ENCODE measurements at places on chromosomes 6 and 20. TPM values are rescaled to one million over a fixed set of nuclear protein-coding genes. Genes with fewer than 3 reads are reported as not detected.

SLC12A5 gene
- total RNA-seq = 0.50 TPM

SUN5 gene
- total RNA-seq = not detected

MDFI gene
- 3.3 TPM for total RNA-seq

MLN gene
- total RNA-seq = not detected

DCDC2 gene
- not detected for total RNA-seq

RAET1L gene
- not detected for total RNA-seq

NRSN1 gene
- total RNA-seq = not detected

ELMO2 gene
- total RNA-seq = 36.2 TPM

LPA gene
- not detected for total RNA-seq

PEX7 gene
- 18.0 TPM for total RNA-seq

LAMP5 gene
- total RNA-seq = 2.6 TPM

CCDC28A gene
- total RNA-seq = 20.3 TPM

CCDC170 gene
- 0.77 TPM for total RNA-seq

SOX4 gene
- 38.1 TPM for total RNA-seq

PACRG gene
- 0.66 TPM for total RNA-seq

ADGB gene
- not detected for total RNA-seq

GSTA2 gene
- total RNA-seq = not detected

EYA2 gene
- 1.7 TPM for total RNA-seq

C6orf118 gene
- not detected for total RNA-seq

FOXQ1 gene
- total RNA-seq = 2.0 TPM

SNHG17 gene
- 10.6 TPM for total RNA-seq

PRL gene
- total RNA-seq = not detected

F13A1 gene
- total RNA-seq = under 0.01 TPM

SLC26A8 gene
- not detected for total RNA-seq

ZNF334 gene
- total RNA-seq = 7.9 TPM

KCNK16 gene
- not detected for total RNA-seq

TRIM10 gene
- total RNA-seq = not detected

OR10C1 gene
- total RNA-seq = not detected

CHRNA4 gene
- total RNA-seq = not detected

GLP1R gene
- not detected for total RNA-seq

LRFN2 gene
- total RNA-seq = not detected

USP49 gene
- 1.8 TPM for total RNA-seq

ATXN1 gene
- 26.2 TPM for total RNA-seq

PPP1R16B gene
- total RNA-seq = under 0.01 TPM

ABHD16A gene
- 72.0 TPM for total RNA-seq

LGSN gene
- under 0.01 TPM for total RNA-seq

ZNF831 gene
- total RNA-seq = not detected

MCHR2 gene
- not detected for total RNA-seq

ZNF512B gene
- 6.4 TPM for total RNA-seq

ZSCAN23 gene
- total RNA-seq = 5.1 TPM

CCN5 gene
- 21.1 TPM for total RNA-seq

C6orf132 gene
- 1.2 TPM for total RNA-seq

RSPO4 gene
- total RNA-seq = not detected

B3GAT2 gene
- total RNA-seq = not detected

TBC1D20 gene
- 28.8 TPM for total RNA-seq

TMEM200A gene
- total RNA-seq = 44.2 TPM

PAK1IP1 gene
- 16.3 TPM for total RNA-seq

RIPOR3 gene
- total RNA-seq = 4.1 TPM

PPP1R14C gene
- total RNA-seq = 0.17 TPM

PTCRA gene
- not detected for total RNA-seq

SYNDIG1 gene
- total RNA-seq = 0.17 TPM

CDS2 gene
- total RNA-seq = 22.1 TPM

SCRT2 gene
- total RNA-seq = not detected

CD40 gene
- total RNA-seq = 2.3 TPM

NOL4L gene
- total RNA-seq = 1.5 TPM
